ENCODE measurements at places on chromosomes 3 and 15.

- no peak for DNase-seq
These were observed 37.8 kb downstream of the CCNL1 start for GRCh38 chr3:157122116-157122515.

DNA sequence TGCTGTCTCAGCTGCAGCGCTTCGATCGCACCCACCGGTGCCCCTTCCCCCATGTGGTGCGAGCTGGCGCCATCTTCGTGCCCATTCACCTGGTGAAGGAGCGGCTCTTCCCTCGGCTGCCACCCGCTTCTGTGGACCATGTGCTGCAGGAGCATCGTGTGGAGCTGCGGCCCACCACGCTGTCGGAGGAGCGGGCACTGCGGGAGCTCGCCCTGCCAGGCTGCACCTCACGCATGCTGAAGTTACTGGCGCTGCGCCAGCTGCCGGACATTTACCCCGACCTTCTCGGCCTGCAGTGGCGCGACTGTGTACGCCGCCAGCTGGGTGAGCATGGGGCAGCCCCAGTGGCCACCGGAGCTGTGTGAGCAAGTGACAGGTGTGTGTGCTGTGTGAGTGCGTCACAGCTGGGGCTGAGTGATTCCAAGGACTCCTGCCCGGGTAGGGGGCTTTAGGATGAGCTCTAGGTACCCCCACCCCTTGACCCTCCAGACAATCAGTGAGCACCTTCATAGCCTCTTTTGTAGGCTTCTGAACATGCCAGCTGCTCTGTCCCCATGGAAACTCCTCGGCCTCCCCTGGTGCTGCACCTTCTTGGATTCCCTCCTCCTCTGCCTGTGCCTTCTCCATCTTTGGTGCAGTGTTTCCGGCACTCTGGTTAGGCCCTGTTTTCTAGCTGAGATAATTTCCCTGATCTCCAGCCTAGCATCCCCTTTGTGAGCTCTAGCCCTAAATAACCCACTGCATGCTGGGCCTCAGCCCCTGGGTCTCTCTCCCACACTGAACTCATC is 7.0 kb downstream of the C15orf39 start:
- no peak for DNase-seq

DNA sequence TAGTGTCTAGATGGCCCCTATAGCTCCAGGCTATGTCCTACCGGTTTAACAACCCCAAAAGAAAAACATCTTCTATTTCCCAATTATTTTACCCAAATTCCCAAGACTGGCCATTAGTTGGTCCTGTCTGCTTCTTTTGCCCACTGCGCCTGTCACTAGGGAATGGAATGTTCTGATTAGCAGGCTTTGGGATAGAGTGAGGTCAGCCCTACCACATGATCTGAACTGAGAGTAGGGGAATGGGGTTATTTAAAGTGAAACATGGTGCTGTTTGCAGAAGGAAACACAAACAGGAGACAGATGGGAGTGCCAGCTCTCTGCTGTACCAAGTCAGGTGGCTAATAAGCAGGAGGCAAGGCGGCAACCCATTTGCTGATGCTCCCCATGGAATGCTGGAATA is 635.6 kb upstream of the CFAP20DC start:
- DNase-seq = no peak

DNA sequence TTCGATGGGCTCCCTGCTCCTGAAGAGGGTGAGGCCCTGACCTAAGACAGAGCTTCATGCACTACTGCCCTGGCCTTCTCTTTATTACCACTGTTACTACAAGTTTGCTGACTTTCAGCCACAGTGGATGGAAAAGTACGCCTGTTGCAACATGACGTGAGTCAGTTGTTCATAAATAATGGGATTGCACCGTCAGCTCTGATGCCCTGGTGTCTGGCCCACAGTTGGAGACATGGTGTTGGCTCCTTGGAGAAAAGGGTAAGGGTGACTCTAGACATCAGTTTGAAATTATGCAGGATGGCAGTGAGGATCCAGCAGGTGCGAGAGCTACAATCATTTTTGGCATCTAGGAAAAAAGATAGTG is 5.5 kb downstream of the PAQR5 start:
- no peak for DNase-seq

DNA sequence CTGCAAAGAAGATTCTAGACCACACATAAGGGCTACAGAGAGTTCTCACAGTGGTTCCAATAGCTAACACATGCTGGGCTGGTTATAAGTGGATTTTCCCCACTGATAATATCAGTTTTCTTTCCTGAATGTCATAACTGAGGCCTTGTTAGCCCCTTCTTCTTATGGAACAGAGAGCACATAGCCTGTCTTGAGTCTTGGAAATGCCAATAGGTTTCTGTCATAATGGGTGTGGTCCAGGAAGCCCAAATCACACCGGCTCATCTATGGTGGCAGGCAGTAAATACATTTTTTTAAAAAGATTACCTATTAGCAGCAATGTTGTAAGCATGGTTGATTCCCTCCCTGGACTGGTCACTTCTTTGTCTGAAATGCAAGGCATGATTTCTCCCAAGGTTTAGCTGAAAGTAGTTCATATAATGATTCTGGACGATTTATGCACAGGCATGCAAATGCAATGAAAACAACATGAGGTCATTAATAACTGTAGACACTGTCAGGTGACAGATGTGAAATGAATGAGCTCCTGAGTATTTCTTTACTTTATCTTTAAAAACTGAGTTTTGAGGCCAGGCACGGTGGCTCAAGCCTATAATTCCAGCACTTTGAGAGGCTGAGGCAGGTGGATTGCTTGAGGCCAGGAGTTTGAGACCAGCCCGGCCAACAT is 67.2 kb upstream of the ATP2C1 start:
- no peak for DNase-seq

GRCh38 chr3:134378384-134378783 is 4.1 kb upstream of the AMOTL2 start:
- peak; percentile 67 for DNase-seq

DNA sequence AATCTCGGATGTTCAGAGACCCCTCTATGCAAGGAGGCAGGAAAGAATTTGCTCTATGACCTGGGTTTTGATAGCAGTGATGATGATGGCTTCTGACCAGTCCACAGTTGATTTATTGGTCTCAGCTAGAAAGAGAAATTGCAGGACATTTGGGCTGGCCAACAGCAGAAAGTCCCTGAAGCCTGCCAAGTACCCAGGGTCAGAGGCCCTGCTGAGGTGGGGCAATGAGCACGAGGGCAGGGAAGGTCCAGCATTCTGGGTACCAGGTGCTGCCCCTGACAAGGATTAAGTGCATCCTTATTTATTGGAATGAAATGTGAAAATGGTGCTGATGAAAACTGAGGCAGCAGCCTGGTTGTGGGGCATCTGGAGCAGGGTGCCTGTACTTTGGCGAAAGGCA is 19.8 kb downstream of the C3orf62 start:
- DNase-seq = no peak

- no peak for DNase-seq
These were observed 2.9 kb upstream of the MYL3 start for GRCh38 chr3:46866032-46866595.

GRCh38 chr3:111911446-111911845 is 52.4 kb downstream of the PHLDB2 start:
- DNase-seq = no peak

- DNase-seq = no peak
These were observed 33.5 kb upstream of the MFSD1 start for GRCh38 chr3:158768361-158768787.

- no peak for DNase-seq
These were observed 5.5 kb upstream of the COLQ start for GRCh38 chr3:15527031-15527459.

- DNase-seq = no peak
These were observed 74.8 kb downstream of the TMEM266 start for GRCh38 chr15:76134537-76134936.

GRCh38 chr3:55147856-55148720 is 220.2 kb upstream of the LRTM1 start:
- no peak for DNase-seq

DNA sequence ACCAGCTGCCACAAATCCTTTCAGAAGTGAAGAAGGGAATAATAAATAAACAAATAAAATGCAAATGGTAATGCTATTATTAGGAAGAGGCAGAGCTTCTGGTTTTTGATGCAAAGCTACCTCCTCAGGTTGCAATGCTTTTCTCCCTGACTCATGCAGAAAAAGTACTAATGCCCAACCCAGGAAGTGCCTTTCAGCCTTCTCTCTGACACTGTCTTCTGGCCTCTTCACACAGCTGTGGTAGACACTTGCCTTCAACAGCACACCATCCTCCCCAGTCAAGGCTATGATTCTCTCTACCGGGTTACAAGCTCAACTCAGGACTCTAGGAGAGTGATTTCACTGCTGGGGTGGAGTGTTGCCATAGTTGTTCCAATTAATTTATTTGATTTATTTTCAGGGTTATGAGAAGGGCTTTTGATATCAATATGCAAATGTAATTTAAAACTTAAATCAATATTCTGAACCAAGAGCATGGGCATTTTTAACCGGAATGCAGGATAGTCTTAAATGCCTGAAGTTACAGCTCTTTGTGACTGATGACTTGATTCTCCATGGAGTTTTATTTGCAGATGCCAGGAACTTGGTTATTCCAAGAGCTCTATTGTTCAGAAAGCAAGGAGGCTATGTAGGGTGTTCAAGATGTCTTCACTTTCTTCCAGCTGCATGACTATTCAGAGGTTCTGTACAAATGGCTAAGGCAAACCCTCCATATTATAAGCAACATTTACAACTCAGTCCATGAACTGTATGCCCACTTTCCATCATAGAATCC is 27.1 kb upstream of the GALNT15 start:
- no peak for DNase-seq

GRCh38 chr3:13553686-13554085 is 4.8 kb downstream of the FBLN2 start:
- no peak for DNase-seq

GRCh38 chr15:67762610-67763368 is 62.5 kb upstream of the SKOR1 start:
- DNase-seq = no peak

- no peak for DNase-seq
These were observed 37.6 kb downstream of the VIPR1 start for GRCh38 chr3:42539871-42540714.

DNA sequence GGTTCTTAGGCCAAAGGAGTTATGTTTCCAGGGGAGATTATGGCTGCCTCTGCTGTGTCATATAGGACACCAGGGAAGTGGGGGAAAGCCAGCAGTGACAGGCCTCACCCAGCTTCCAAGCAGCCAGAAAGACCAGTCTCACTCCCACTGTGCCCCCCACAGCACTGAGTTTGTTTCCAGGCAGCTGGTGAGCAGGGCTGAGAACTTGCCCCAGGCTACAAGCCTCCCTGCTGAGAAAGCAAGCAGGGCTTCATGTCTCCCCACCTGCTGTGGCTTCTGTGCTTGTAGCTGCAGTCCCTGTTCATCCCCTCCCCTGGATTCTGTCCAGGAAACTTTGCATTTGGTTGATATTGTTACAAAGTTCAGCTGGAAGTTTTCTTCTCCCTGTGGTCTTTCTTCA is 376.3 kb downstream of the PDCD6IP start:
- DNase-seq = peak; percentile 91

- no peak for DNase-seq
These were observed 209.0 kb downstream of the LRRN1 start for GRCh38 chr3:4008205-4008604.

- DNase-seq = no peak
These were observed 33.5 kb downstream of the ABCC5 start for GRCh38 chr3:183984127-183984740.

GRCh38 chr15:73240866-73241499 is 127.8 kb downstream of the HCN4 start:
- no peak for DNase-seq

DNA sequence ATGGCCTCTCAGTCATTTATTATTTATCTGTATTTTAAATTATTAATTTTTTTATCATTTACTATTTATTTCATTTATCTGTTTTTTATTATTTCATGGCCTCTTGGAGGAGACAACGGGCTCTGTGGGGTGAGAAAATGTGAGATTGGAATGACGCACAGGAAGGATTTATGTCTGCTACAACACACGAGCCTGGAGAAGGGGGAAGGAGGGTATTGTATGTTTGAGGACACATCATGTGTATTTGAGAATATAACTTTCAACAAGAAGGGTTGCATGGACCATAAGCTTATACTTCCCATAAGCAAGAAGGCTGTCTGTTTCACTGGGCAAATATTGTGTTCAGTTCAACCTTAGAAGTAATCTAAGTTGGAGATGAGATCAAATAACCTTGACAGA is 31.7 kb downstream of the LSM3 start:
- peak; percentile 15 for DNase-seq

All from osteocyte (in vitro differentiated cells).